ENCODE measurements at places on chromosomes 16 and 17.

GRCh38 chr17:29560316-29560715 is 6.5 kb downstream of the ABHD15 start:
- DNase-seq = no peak

DNA sequence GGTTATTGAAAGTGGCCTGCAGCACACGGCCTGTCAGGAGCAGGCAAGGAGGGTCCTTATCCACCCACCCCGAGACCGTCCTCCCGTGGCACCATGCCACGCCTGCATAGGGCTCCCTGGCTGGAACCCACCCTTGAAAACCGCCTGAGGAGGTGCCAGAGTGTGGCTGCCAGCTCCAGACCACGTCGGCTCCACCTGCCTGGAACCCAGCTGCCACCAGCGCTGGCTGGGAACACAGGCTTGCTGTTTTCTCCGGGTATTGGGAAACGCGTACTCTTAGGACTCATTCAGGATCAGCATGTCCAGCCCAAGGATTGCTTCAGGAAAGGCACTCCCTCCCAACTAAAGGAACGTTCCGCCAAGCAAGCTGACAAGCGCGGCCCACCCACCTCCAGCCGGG is 6.7 kb downstream of the ARL16 start:
- no peak for DNase-seq

DNA sequence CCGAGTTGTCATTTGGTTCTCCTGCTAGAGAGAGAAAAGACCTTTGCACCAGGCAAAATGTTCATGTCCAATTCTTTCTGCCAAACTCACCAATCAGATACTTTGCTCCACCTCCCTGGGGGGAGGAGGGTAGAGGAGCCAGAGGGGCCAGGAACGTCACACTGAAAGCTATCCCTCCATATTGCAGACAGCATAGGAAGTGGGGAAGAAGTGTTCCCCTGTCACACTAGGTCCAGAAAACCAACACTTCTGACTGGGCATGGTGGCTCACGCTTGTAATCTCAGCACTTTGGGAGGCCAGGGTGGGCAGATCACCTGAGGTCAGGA is 9.5 kb downstream of the HSD17B2 start:
- DNase-seq = no peak

DNA sequence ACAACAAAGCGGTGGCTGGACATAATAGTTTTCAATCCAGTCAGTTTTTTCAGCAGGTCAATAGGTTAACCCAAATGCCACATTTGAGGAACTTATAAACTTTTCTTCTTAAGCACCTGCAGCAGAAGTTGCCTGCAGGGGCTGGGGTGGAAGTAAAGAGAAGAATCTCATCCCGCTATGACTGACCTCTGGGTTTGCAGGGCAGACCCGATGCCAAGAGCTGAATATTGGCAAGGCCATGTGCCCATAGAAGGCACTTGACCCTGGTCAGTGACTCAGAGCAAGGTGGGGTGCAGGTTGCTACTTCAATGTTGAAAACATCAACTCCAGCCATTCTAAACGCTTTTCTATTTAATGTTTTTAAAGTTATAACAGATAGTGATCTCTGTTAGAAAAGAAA is 17.9 kb upstream of the SMPD3 start:
- DNase-seq = no peak

DNA sequence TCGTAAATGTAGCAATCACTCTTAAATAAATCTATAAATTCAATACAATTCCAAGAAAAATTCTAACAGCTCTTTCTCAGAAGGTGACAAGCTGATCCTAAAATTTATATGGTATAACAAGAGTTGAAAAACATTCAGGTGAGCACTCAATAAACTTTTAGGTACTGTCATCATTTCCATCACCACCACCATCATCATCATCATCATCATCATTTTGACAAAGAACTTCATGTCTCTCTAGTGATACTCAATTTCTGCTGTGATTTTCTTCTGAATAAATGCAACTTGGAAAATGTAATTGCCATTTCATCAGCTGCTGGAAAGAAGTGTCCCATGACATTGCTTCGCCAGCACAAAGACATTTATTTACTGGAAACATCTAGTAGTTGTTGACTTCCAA is 222.9 kb upstream of the IRX5 start:
- no peak for DNase-seq

GRCh38 chr16:24156777-24157176 is 99.4 kb upstream of the CACNG3 start:
- no peak for DNase-seq

DNA sequence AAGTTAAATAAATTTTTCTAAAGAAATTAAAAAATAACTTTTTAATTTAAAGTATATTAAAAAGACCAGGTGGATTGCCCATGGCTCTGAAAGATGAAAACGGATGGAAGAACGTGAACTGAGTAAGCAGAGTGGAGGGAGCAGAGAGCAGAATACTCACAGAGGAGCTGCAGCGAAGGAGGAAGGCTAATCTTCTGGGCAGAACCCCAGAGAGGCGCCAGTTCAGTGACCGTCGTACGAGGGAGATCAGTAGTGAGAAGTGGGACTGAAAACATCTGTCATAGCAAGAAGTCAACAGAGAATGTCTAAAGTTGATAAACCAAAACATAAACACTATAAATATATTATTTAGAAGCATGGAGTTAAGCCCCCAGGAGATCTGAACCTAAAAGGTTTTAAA is 34.9 kb downstream of the UBE2G1 start:
- DNase-seq = no peak

- DNase-seq = no peak
Measured at GRCh38 chr17:44900894-44901293, 1.6 kb upstream of the EFTUD2 start.

DNA sequence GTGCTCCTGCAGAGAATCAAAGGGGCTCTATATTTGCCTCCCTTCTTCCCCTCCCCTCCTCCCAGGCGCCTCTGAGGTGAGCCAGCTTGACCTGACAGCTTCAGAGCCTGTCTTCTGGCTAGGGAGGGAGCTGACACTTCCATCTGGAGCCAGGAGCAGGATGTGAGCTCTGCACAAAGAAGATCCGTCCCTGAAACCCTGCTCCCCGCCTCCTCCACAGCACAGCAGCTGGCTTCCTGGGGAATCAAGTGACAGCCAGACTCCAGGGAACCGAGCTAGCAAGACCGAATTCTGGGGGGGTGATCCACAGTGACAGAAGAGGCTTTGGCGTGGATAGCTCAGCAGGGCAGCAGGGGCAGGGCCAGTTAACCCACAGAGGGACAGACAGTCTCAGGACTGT is 37.2 kb downstream of the CCDC182 start:
- DNase-seq = no peak

DNA sequence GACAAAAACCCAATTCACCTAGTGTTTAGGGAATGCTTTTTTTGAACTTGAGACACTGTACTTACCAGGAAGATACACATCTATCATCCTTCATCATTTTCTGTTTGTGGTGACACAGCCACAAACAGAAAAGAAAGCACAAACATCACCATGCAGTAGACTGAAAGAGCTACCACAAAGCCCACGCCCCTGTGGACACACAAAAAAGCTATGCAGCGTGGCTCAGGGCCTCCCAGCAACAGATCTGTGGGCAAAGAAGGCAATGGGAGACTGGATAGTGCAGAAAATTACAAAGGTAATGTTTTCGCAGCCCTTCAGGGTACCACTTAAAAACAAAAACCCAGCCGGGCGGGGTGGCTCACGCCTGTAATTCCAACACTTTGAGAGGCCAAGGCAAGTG is 9.6 kb downstream of the COTL1 start:
- DNase-seq = no peak

DNA sequence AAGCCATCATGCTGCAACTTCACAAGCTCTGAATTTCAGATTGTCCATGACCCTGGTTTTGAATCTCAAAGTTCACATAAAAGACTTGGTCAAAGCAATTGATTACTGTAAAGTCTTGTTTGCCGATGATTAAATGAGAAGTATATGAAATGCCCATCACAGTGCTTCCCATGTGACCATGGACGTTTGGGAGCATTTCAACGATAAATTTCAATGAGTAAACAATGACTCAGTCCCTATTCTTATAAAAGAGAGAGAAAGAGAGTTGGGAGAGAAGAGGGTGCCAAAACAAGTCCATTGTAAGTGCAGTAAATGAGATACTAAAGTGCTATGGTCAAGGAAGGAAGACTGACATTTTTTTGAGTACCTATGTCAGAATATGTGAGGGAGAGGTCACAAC is 276.9 kb downstream of the SOX9 start:
- DNase-seq = no peak

DNA sequence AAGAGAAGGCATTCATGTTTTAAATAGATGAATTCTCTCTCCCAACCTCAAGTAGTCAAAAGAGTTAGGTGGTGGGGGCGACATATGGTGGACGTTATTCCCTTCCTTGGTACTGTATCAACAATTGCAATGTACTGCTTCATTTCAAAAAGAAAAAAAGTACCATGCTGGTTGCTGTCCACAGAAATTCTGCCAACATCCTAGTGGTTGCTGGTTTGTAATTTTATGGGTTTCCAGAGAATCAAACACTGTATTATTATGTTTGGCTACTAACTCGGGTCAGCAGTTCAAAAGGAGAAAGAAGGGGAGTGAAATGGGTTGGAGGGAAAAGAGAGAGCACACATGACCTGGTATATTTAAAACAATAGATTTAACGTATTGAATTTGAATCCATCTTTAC is 61.1 kb upstream of the KCNJ16 start:
- no peak for DNase-seq

- no peak for DNase-seq
Measured at GRCh38 chr17:3961564-3962047, 2.6 kb downstream of the ATP2A3 start.

GRCh38 chr16:76311260-76311659 is 34.1 kb downstream of the CNTNAP4 start:
- no peak for DNase-seq

GRCh38 chr17:31428111-31428510 is 36.6 kb downstream of the RAB11FIP4 start:
- no peak for DNase-seq

DNA sequence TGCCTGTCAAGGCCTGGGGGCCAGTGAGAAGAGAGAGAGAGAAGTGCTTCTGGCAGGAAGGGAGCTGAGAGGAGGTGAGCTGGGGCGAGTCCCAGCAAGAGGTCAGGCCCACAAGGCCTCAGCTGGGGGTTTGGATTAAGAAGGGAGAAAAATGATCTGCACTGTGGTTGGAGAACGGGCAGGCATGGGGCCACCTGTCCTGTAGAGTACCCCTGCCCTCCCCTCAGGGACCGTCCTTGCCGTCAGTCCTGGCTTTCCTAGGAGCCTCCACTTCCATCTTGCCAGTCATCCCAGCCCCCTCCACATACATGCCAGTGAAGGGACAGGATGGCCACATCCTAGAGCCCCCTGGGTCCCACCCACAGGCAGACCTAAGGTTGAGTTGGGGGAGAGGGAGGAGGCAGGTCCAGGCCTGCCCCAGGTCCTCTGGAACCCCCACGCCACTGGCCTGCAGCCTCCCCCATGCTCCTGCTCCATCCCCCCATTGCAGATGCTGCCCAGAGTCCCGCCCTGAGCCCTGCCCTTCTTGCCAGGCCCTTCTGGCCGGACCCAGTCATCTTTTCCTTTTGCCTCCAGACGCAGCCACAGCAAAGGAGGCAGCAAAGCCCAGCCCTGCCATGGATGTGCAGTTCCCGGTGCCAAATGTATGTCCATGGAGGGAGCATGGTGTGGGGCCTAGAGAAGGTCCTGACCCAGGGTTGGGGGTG is 18.9 kb downstream of the KATNB1 start:
- DNase-seq = no peak
